ENCODE measurements at places on chromosomes 13 and 19. TPM values are rescaled to one million over a fixed set of nuclear protein-coding genes. Genes with fewer than 3 reads are reported as not detected.
A peak's percentile ranks its signal among the peaks of the same experiment; 100 is the strongest.

The SSC5D gene
- not detected for total RNA-seq

GRCh38 chr13:75325711-75326110 is 156.3 kb downstream of the TBC1D4 start:
- DNase-seq, result no peak
- H3K27ac ChIP-seq, result no peak overlapping the region
- H3K4me1 ChIP-seq, result no peaks in the 10 kb centered on the region

DNA sequence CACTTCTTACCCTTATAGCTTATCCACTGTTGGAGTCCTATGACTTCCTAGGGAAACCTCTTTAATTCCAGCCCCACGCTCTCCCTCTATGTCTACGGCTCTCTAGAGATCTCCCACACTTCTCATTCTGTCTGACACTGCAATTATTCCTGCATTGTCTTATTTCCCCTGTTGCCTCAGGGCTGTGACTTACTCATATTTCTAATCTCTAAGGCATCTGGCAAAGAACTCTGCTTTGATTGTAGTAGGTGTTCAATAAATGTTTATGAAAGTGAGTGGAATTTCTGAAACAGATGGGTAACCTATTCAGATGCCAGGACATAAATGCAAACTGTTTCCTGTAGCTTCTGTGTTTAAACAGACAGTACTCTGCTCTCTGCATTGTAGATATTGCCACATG is 102.4 kb upstream of the SERTM1 start:
- DNase-seq, result no peak
- no peaks in the 10 kb centered on the region for H3K36me3 ChIP-seq
- no peak overlapping the region for H3K4me3 ChIP-seq
- no peaks in the 10 kb centered on the region for H3K4me1 ChIP-seq

The GRIK5 gene
- not detected for total RNA-seq

DNA sequence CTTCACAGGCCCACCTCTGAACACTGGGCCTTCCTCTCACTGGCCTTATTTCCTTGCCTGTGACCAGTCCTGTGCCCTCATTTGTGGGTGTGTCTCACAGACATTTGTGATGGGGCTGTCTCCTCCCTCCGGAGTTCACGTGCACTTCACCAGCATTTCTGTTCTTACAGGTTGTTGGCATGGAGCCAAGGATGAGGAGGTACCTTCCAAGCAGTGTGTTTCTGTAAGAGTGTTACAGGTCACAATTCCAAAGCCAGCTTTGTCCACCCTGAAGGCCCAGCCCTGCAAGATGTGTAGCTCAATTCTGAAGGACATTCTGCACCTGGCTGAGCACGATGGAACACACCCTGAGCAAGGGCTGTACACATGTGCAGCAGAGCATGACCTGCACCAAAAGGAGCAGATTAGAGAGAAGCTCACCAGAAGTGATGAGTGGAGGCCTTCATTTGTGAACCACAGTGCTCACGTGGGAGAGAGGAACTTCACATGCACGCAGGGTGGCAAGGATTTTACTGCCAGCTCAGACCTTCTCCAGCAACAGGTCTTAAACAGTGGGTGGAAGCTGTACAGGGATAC is 8.1 kb downstream of the ZNF749 start:
- no peaks in the 10 kb centered on the region for H3K4me1 ChIP-seq
- no peak for DNase-seq
- no peaks in the 10 kb centered on the region for H3K27me3 ChIP-seq
- no peak overlapping the region for H3K27ac ChIP-seq
- H3K4me3 ChIP-seq, result no peak overlapping the region

- peaks cover 3% of the 10 kb centered on the region for H3K4me1 ChIP-seq
- no peak for DNase-seq
- H3K27ac ChIP-seq, result no peak overlapping the region
- H3K36me3 ChIP-seq, result no peaks in the 10 kb centered on the region
Observed at GRCh38 chr19:18768046-18768771, 22.9 kb downstream of the COMP start.

The OR7A5 gene
- not detected for total RNA-seq

- peak; percentile 6 for DNase-seq
- H3K4me3 ChIP-seq, result no peak overlapping the region
- no peaks in the 10 kb centered on the region for H3K27me3 ChIP-seq
- 0 out of 2 replicates have a peak, but pooled peaks cover 1% of the 10 kb centered on the region for H3K36me3 ChIP-seq
Observed at GRCh38 chr13:74129500-74130191, 4.6 kb downstream of the KLF12 start.

- H3K4me3 ChIP-seq, result no peak overlapping the region
- H3K27me3 ChIP-seq, result no peaks in the 10 kb centered on the region
- H3K36me3 ChIP-seq, result peaks cover 29% of the 10 kb centered on the region
Observed at GRCh38 chr19:33487901-33488800, 33.4 kb downstream of the PEPD start.

The GRK1 gene
- total RNA-seq, result 0.08 TPM

- no peaks in the 10 kb centered on the region for H3K27me3 ChIP-seq
- no peak for DNase-seq
- no peaks in the 10 kb centered on the region for H3K36me3 ChIP-seq
- H3K27ac ChIP-seq, result no peak overlapping the region
- H3K4me1 ChIP-seq, result no peaks in the 10 kb centered on the region
- no peak overlapping the region for H3K4me3 ChIP-seq
Observed at GRCh38 chr19:37899966-37900365, 6.4 kb downstream of the WDR87 start.

- peaks cover 9% of the 10 kb centered on the region for H3K36me3 ChIP-seq
- no peak overlapping the region for H3K4me3 ChIP-seq
- H3K27ac ChIP-seq, result no peak overlapping the region
Observed at GRCh38 chr19:5152013-5152763, 183.3 kb downstream of the KDM4B start.

GRCh38 chr13:34156841-34157365 is 339.0 kb downstream of the RFC3 start:
- no peaks in the 10 kb centered on the region for H3K27me3 ChIP-seq
- H3K36me3 ChIP-seq, result no peaks in the 10 kb centered on the region
- H3K4me1 ChIP-seq, result peaks cover 41% of the 10 kb centered on the region

The SIGLEC8 gene
- not detected for total RNA-seq

DNA sequence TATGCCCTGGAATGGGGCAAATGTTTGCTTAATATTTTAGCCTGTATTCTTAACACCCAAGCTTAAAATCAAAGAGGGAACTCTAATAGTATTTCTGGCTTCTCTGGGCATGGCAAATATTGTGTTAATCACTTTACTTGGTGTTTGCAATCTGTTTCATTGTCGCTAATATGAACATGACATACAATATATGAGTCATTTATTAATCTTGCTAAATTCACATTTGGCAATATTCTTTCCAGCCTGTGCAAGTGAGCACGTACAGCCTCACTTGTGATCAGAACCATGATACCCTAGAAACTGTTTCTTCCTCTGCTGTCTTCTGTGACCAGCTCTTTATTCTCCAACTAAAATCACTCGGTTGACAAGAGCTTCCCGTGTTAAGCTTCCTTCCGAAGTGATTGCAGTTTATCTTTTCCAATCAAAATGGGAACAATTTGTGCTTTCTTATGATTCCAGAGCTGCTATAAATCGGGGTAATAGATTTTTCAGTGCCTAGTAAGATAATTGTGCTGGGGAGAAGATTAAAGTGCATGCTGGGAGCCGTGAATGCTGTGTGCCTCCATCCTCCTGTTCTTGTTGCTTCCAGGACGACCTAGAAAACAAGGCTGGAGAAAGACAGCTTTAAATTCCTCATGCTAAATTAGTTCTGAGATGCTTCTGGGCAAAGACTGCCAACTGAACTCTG is 153.0 kb upstream of the TMTC4 start:
- H3K36me3 ChIP-seq, result no peaks in the 10 kb centered on the region
- no peaks in the 10 kb centered on the region for H3K4me1 ChIP-seq
- H3K27me3 ChIP-seq, result no peaks in the 10 kb centered on the region
- DNase-seq, result no peak
- no peak overlapping the region for H3K4me3 ChIP-seq

DNA sequence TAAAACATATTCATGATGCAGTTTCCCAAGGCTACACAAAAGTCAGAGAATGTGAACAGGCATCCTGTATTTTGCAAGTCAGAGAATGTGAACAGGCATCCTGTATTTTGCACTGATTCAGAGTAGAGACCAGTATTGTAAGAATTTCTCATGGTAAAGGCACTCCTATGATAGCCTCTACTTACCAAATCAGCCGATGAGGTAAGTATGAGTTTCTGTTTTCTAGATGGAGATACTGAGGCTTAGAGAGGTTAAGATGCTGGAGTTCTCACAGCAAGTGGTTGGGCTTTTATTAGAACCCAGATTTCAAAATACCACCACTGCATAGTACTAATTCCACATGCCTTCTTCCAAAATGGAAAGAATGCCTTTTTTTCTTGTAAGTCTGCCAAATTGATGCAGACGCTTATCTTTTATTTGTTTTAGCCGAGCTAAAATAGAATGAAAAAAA is 12.3 kb downstream of the TPT1 start:
- no peaks in the 10 kb centered on the region for H3K27me3 ChIP-seq
- 0 out of 2 replicates have a peak overlapping the region, but pooled peaks have one; percentile 1 for H3K27ac ChIP-seq
- peaks cover 10% of the 10 kb centered on the region for H3K36me3 ChIP-seq
- peak; percentile 50 for DNase-seq

The WASF3 gene
- total RNA-seq, result 0.18 TPM

The TBC1D17 gene
- 3.9 TPM for total RNA-seq

- H3K27me3 ChIP-seq, result no peaks in the 10 kb centered on the region
- H3K27ac ChIP-seq, result no peak overlapping the region
- no peak for DNase-seq
- peaks cover 4% of the 10 kb centered on the region for H3K36me3 ChIP-seq
- no peak overlapping the region for H3K4me3 ChIP-seq
Observed at GRCh38 chr13:99303863-99304521, 3.2 kb downstream of the GPR183 start.

DNA sequence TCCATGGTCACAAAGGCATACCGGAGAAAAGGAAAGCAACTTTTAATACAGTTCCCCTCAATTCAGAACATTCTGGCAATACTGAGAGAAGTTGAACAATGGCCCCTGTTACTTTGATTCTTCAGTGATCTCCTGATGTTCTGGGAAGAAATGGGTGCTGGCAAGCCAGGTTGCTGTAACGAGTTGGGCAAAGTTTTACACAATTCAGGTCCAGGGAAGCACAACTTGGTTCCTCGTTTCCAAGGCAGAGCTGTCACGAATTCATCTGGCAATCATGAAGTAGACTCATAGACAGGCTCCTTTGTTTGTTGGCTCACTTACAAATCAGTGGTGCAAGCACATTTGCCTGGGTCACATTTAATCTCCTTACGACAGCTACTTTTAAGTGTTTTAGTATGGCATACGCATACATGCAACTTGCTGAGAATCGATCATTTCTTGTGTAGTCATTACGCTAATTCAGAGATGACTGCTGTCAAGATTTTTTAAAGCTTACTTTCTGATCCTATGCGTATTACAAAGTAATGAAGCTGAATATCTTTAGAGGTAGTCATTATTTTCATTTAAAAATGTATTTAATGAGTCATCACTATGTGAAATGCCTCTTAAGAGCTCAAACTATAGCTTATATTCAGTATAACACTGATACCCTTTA is 174.7 kb downstream of the GPC5 start:
- H3K27ac ChIP-seq, result no peak overlapping the region
- no peak for DNase-seq
- no peak overlapping the region for H3K4me3 ChIP-seq
- H3K27me3 ChIP-seq, result no peaks in the 10 kb centered on the region
- H3K4me1 ChIP-seq, result no peaks in the 10 kb centered on the region

The DLL3 gene
- total RNA-seq, result 0.03 TPM

The AP1M2 gene
- total RNA-seq, result 9.9 TPM
